Esophagus squamous epithelium (tissue), 5 donors: ENCODE measurements at places on chromosomes 11 and 22. TPM values are rescaled to one million over a fixed set of nuclear protein-coding genes. Genes with fewer than 3 reads are reported as not detected.

- no peak overlapping the region for H3K4me3 ChIP-seq
- no peaks in the 10 kb centered on the region for H3K36me3 ChIP-seq
- no peak for DNase-seq
Observed at GRCh38 chr11:15091625-15092024, 18.2 kb downstream of the CALCB start.

- H3K36me3 ChIP-seq = no peaks in the 10 kb centered on the region
- no peak overlapping the region for H3K27ac ChIP-seq
- no peak for DNase-seq
Observed at GRCh38 chr22:40703174-40703573, 23.9 kb downstream of the MCHR1 start.

- no peaks in the 10 kb centered on the region for H3K27me3 ChIP-seq
- H3K4me1 ChIP-seq = no peaks in the 10 kb centered on the region
- DNase-seq = no peak
- H3K27ac ChIP-seq = no peak overlapping the region
- H3K36me3 ChIP-seq = no peaks in the 10 kb centered on the region
Observed at GRCh38 chr11:97687111-97687510, 1297.3 kb downstream of the JRKL start.

DNA sequence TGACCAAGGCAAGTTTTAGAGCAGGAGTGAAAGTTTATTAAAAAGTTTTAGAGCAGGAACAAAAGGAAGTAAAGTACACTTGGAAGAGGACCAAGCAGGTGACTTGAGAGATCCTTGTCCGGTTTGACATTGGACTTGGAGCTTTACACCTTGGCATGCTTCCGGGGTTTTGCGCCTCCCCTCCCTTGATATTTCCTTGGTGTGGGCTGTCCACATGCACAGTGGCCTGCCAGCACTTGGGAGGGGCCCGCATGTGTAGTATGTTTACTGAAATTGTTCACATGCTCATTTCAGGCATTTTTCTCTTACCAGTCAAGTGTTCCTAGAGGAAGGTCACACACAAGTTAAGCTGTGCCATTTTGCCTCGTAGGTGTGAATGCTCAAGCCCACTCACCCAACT is 19.0 kb upstream of the THRSP start:
- H3K27me3 ChIP-seq = no peaks in the 10 kb centered on the region
- no peak for DNase-seq
- no peak overlapping the region for H3K4me3 ChIP-seq
- H3K4me1 ChIP-seq = peaks cover 29% of the 10 kb centered on the region
- H3K27ac ChIP-seq = no peak overlapping the region

- peaks cover 54% of the 10 kb centered on the region for H3K27me3 ChIP-seq
- H3K4me1 ChIP-seq = peaks cover 56% of the 10 kb centered on the region
- no peak for DNase-seq
- H3K4me3 ChIP-seq = peak overlapping the region; percentile 69
- H3K27ac ChIP-seq = peak overlapping the region; percentile 89
Observed at GRCh38 chr11:65789230-65790103, 2.6 kb downstream of the OVOL1 start.

DNA sequence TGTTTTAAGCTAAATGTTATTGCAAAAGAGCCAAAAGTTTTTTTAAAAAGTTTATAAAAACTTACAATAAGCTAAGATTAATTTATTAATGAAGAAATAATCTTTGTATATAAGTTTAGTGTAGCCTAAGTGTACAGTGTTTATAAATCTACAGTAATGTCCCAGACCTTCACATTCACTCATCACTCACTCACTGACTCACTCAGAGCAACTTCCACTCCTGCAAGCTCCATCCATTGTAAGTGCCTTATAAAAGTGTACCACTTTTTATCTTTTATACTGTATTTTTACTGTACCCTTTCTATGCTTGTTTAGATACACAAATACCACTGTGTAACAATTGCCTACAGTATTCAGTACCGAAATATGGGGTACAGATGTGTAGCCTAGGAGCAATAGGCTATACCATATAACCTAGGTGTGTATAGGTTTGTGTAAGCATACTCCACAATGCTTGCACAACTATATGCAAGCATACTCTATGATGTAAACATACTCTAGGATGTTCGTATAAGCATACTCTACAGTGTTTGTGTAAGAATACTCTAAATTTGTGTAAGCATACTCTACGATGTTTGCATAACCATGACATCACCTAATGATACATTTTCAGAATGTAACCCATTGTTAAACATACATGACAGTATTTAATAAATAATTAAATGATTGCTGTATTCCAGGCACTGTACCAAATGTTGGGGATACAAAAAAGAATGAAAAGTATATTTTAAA is 953.0 kb downstream of the KCNA4 start:
- no peak for DNase-seq
- H3K27me3 ChIP-seq = no peaks in the 10 kb centered on the region

- no peaks in the 10 kb centered on the region for H3K27me3 ChIP-seq
- H3K36me3 ChIP-seq = no peaks in the 10 kb centered on the region
- H3K4me1 ChIP-seq = peaks cover 12% of the 10 kb centered on the region
- no peak for DNase-seq
- peak overlapping the region; percentile 53 for H3K27ac ChIP-seq
Observed at GRCh38 chr11:70159627-70160570, 43.2 kb upstream of the FADD start.

DNA sequence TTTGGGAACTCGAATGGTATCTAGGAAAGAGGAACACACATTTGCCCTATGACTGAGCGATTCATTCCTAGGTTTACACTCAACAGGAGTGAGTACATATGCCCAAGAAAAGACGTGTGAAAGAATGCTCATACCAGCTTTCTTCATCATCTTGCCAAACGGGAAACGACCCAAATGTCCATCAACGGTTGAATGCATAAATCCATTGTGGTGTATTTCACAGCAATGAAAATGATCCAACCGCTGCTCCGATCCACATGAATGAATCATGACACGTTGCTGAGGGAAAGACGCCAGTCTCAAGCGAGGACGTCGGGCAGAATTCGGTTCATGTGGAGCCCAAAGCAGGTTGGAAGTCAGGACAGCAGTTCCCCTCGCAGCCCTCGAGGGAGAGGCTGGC is 71.5 kb downstream of the CYTH4 start:
- no peak for DNase-seq
- no peaks in the 10 kb centered on the region for H3K36me3 ChIP-seq
- no peak overlapping the region for H3K4me3 ChIP-seq
- H3K27me3 ChIP-seq = peaks cover 76% of the 10 kb centered on the region
- no peak overlapping the region for H3K27ac ChIP-seq

- no peaks in the 10 kb centered on the region for H3K4me1 ChIP-seq
- DNase-seq = no peak
- H3K27me3 ChIP-seq = peaks cover 5% of the 10 kb centered on the region
- H3K27ac ChIP-seq = no peak overlapping the region
Observed at GRCh38 chr11:31246451-31247165, 122.9 kb downstream of the DCDC1 start.

GRCh38 chr11:116513894-116514293 is 258.9 kb downstream of the BUD13 start:
- no peaks in the 10 kb centered on the region for H3K36me3 ChIP-seq
- H3K27ac ChIP-seq = no peak overlapping the region
- H3K4me1 ChIP-seq = no peaks in the 10 kb centered on the region
- no peak for DNase-seq

- H3K27me3 ChIP-seq = no peaks in the 10 kb centered on the region
- H3K36me3 ChIP-seq = peaks cover 4% of the 10 kb centered on the region
- H3K27ac ChIP-seq = no peak overlapping the region
- no peaks in the 10 kb centered on the region for H3K4me1 ChIP-seq
- no peak for DNase-seq
Observed at GRCh38 chr22:30978304-30978962, 9.4 kb downstream of the TUG1 start.

GRCh38 chr22:22788460-22789037 is 99.1 kb upstream of the IGLL5 start:
- no peaks in the 10 kb centered on the region for H3K4me1 ChIP-seq
- DNase-seq = no peak
- H3K4me3 ChIP-seq = no peak overlapping the region
- no peaks in the 10 kb centered on the region for H3K27me3 ChIP-seq
- H3K27ac ChIP-seq = no peak overlapping the region
- H3K36me3 ChIP-seq = no peaks in the 10 kb centered on the region

DNA sequence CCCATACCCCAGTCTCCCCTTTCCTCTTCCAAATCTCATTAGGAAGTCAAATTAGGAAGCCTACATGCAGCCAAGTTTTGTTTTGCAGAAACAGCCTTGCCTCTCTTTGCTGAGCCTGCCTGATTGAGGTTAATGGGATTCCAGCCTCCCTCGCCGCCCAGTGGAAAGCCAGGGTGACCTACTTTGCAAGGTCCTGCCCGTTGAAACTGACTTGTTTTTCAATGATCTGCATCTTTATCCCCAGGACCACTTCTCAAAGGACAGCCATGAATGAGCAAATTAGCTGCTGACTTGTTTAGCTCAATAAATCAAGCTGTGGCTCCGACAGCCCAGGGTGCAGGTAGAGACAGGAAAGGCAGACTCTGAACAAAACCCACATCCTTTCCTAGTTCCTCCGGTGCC is 110.4 kb downstream of the RRAS2 start:
- no peak overlapping the region for H3K4me3 ChIP-seq
- no peak overlapping the region for H3K27ac ChIP-seq
- peaks cover 19% of the 10 kb centered on the region for H3K4me1 ChIP-seq
- no peaks in the 10 kb centered on the region for H3K36me3 ChIP-seq
- DNase-seq = no peak

GRCh38 chr11:116513278-116513823 is 259.4 kb downstream of the BUD13 start:
- H3K4me1 ChIP-seq = no peaks in the 10 kb centered on the region
- DNase-seq = no peak
- no peak overlapping the region for H3K27ac ChIP-seq
- H3K36me3 ChIP-seq = no peaks in the 10 kb centered on the region
- no peak overlapping the region for H3K4me3 ChIP-seq
- no peaks in the 10 kb centered on the region for H3K27me3 ChIP-seq

GRCh38 chr11:110327508-110327907 is 31.1 kb upstream of the RDX start:
- H3K4me3 ChIP-seq = no peak overlapping the region
- no peak for DNase-seq
- H3K36me3 ChIP-seq = no peaks in the 10 kb centered on the region
- H3K27ac ChIP-seq = no peak overlapping the region
- H3K27me3 ChIP-seq = no peaks in the 10 kb centered on the region

- H3K36me3 ChIP-seq = no peaks in the 10 kb centered on the region
- H3K4me1 ChIP-seq = no peaks in the 10 kb centered on the region
- H3K4me3 ChIP-seq = no peak overlapping the region
- DNase-seq = no peak
- H3K27ac ChIP-seq = no peak overlapping the region
Observed at GRCh38 chr11:83302151-83302550, 16.0 kb upstream of the CCDC90B start.

DNA sequence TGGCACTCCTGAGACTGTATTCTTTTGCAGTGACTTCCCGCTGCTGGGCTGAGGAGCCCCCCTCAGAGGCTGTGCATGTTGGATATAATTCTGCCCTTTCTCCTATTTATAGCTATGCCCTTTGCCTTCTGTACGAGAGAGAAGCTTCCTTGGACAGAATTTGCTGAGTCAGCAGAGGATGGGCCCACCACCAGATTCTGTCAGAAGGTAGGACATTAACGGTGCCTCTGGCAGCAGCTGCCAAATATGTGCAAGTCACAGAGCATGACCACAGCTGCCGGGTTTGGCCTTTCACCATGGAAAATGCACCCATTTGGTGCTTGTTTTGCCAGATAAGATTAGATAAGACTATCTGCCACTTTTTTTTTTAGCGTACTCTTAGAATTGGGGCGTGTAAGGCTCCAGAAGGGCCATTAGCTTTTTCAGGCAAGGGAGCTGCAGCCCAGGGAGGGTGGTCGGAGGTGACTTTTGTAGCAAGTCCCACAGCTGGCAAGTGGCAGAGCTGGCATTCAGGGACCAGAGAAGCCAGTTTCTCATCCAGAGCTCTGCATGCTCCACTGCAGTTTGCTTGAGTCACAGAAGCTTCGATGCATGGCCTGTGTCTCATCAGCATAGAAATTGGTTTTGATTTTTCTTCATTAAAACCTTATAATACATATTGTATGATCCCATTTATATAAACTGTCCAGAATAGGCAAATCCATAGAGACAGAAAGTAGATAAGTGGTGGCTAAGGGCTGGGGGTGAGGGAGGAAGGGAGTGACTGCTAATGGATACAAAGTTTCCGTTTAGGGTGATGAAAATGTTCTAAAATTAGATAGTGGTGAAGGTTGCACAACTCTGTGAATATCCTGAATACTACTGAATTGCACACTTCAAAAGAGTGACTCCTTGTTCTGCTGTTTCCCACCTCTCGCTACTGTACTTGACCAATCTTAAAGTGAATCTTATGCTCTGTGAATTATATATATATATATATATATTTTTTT is 15.8 kb downstream of the UPB1 start:
- H3K4me1 ChIP-seq = peaks cover 16% of the 10 kb centered on the region
- H3K36me3 ChIP-seq = no peaks in the 10 kb centered on the region
- H3K27me3 ChIP-seq = no peaks in the 10 kb centered on the region
- no peak for DNase-seq

DNA sequence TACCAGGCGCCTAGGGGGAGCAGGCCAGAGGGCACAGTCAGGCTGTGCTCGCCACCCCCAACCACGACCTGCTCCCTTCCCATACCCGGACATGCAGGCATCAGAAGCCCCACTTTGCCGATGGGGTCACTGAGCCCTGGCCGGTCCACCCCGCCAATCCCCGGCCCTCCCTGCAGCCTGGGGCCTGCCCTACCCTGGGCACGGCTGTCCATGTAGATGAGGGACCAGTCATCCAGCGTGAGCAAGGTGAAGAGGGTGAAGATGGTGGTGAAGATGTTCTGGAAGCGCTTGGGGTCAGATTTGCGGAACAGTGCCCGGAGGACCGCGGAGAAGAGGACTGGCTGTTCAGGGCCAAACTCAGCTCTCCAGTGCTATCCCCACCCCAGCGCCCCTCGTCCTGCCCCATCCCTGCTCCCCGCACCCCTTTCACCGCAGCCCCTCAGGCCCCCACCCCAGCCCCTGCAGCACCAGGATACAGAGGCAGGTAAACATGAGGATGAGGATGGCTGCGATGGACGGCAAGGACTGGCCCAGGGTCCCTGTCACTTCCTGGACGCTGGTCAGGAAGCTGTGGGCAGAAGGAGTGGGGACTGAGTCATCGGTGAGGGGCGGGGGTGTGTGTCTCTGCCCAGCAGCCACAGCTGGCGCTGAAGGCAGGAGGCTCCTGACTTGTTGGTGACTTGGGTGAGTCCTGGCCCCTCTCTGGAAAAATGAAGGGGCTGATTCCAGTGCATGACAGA is 5.5 kb downstream of the CATSPER1 start:
- H3K27ac ChIP-seq = no peak overlapping the region
- H3K4me3 ChIP-seq = no peak overlapping the region
- peaks cover 21% of the 10 kb centered on the region for H3K4me1 ChIP-seq
- no peaks in the 10 kb centered on the region for H3K36me3 ChIP-seq

The LDHAL6A gene
- not detected for total RNA-seq

The MN1 gene
- total RNA-seq = 2.0 TPM

The LGR4 gene
- 40.2 TPM for total RNA-seq

The PRR33 gene
- not detected for total RNA-seq

The NCF4 gene
- 3.6 TPM for total RNA-seq

The SAA1 gene
- 13.8 TPM for total RNA-seq

The NXPE1 gene
- total RNA-seq = not detected

The MS4A6E gene
- total RNA-seq = not detected

The SMIM35 gene
- total RNA-seq = not detected

The BIK gene
- total RNA-seq = 12.0 TPM

The ALDH3B2 gene
- total RNA-seq = 131 TPM
